ENCODE measurements at places on chromosomes 11 and 22.
A peak's percentile ranks its signal among the peaks of the same experiment; 100 is the strongest.

GRCh38 chr11:25981998-25982397, 349.9 kb upstream of the ANO3 start:
- DNase-seq, result no peak

DNA sequence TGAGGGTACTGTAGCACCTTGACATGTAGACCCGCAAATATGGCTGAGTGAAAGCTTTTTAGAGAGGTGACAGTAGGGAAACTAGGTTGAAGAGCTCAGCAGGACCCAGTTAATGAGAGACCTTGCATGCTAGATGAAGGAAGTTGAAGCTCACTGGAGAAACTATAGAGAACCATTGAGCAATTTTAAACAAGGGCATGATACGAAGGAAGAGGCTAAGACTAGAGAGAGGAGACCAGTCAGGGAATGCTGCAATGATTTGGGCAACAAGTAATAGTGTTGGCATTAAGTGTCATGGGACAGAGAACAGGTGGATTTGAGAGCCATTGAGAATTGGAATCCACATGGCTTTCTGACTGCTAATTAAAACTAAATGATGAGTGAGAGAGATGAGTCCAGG, 4.1 kb downstream of the OLFML1 start:
- DNase-seq, result no peak

GRCh38 chr22:20064140-20064480, 15.9 kb upstream of the DGCR8 start:
- DNase-seq, result no peak

DNA sequence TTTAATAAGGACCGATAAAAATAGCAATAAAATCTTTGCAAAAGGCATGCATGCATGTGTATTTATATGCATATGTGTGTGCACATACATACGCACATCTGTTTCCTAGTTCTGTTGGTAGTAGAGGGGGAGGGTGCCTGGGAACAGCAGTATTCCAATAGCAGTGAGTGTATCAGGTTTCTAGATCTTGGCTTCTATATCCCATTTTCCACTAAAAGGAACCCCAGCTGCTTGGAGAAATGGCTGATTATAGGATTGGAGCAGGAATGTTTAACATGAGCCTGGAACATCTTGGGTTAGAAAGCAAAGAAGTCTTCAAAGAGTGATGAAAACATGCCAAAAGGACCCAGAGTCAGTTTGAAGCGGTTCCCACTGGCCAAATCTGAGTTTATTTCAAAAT, 21.0 kb downstream of the TNRC6B start:
- no peak for DNase-seq

DNA sequence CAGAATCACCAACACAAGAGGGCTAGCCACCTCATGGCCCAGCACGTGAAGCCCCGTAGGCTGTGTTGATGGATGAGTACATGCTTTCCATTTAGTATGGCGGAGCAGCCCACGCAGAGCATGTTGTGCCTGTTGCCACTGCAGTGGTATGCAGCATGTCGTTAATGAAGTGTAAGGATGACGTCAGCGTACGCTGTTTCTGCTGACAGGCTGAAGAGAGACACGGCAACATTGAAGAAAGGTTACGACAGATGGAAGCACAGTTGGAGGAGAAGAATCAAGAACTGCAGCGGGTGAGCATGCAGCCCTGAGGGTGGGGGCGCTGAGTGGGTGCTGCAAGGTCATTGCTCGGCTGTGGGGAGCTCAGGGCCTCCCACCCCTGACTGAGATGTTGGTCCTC, 62.8 kb downstream of the PPFIA1 start:
- DNase-seq, result no peak

DNA sequence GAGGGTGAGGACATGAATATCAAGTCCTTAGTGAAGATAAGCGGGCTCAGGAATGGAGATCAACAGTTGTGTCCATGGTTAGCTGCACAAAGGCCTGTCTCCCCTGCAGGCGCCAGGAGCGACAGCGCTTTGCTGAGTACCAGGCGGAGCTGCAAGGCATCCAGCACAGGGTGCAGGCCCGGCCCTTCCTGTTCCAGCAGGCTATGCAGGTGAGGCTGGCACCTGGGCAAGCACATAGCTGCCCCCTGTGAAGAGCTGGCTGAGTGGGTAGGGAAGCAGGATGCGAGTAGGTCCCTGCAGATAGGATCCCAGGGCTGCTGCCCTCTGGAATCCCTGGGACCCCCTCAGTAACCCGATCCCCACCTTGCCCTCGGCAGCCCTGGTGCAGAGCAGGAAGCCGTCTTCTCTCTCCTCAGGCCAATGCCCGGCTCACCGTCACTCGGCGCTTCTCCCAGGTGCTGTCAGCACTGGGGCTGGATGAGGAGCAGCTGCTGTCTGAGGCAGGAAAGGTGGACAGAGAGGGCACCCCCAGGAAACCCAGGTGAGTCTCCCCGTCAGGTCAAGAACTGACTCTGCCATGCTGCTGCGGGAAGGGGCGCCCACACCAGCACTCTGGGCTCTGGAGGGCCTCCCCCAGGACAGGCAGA, 2.6 kb upstream of the SART1 start:
- no peak for DNase-seq

DNA sequence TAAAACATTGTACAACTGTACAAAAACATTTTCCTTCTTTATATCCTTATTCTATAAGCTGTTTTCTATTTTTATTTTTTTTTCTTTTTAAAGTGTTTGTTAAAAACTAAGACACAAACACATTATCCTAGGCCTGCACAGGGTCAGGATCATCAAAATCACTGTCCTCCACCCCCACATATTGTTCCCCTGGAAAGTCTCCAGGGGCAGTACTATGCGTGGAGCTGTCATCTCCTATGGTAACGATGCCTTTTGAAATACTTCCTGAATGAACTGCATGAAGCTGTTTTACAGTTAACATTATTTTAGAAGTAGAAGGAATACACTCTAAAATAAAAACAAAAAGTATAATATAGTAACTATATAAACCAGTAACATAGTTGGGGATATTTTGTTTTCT, 67.2 kb downstream of the ZC3H12C start:
- DNase-seq, result no peak

- DNase-seq, result no peak
These were observed 127.6 kb upstream of the C11orf58 start for GRCh38 chr11:16610738-16611388.

DNA sequence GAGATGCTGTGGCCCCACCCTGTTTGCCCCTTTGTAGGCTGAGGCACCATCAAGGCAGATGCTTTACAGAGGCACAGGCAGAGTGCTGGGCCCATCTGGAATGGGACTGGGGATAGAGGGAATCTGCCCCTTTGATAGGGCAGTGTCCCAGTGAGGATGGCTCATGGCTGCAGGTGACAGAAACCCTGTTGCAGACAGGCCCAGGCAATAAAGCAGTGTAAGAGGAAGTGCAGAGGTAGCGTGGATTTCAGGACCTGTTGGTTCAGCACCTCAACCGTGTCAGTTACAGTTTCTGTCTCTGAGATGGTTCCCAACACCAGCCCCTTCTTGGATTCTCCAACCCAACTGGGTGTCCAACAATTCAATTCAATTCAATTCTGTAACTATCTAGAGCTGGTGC, 25.1 kb downstream of the PRDM11 start:
- DNase-seq, result no peak

- no peak for DNase-seq
These were observed 576 bp upstream of the SC5D start for GRCh38 chr11:121291896-121292494.

GRCh38 chr22:30005213-30005857, 74.9 kb upstream of the HORMAD2 start:
- peak; percentile 64 for DNase-seq

DNA sequence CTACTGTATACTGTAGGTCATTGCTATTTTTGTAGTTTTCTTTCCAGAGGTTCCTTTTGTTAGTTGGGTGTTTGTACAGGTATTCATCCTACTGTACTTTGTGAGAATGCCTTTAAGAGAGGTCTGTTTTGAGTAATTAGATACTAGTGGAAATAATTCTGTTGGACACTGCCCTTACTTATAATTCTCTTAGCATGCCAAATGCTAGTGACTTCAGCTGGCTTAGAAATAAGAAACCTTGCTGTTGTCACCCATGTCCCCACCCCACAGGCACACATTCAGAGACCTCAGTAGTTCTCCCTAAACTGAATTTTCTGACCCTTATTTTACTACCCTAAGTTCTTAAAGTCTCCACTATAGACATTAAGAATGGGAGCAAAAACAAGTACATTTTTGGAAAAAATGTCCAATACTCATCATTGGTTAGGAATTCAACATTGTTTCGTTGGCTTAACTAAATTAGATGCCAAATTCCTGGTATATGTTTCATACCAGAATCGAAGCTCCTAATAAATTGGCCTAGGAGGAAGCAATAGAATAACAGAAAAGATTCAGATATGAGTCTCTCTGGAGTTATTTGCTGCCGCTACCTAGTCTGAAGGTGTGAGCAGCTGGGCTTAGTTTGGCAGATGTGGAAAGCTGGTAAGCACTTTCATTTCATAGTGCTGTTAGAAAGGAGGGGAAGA, 28.4 kb downstream of the ZNF143 start:
- DNase-seq, result no peak

DNA sequence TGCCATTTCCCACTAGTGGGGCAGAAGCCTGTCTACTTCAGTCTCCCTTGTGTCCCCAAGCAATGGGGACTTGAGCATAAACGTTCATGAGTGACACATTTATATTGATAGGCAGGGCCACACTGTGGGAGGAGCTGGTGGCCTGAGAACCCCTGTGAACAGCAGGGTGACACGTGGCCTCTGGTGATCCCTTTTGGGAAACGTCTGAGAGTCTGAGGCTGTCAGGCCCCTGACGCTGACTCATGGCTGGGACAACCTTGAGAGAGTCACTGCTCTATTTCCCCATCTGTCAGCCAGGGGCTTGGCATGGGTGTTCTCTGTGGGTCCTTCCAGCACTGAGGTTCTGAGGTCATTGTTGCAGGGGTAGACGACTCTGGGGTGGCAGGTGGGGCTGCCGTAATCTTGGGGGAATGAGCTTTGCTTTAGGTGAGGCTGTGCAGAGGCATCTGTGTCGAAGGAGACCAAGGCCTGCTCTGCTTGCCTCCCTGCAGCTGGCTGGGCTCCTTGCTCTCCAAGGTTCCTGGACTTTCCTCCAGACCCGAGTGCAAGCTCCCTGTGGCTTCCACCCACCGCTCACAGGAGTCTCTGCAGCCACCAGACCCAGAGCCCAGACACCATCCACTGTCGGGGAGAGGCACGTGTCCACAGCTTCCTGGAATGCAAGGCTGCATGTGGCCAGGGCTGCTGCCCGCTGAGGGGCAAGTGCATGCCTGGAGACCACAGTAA, 54.7 kb downstream of the SMIM38 start:
- DNase-seq, result no peak

DNA sequence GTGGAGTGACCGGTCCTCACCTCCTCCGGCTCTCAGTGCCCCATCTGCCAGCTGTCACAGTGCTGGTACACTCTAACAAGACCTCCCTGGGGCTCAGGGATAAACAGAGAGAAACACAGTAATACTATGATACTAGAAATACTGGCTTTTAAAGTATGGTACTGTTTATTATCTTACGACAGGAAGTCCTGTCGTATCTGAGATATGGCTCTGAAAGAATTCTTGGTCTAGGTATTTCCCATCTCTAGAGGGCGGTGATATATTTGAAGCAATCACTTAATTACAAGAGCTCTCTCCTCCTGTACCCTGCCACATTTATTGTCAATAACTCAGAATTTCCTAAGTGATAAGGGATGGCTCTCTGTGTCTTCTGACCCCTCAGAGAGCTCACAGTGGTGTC, 119.1 kb downstream of the RRM1 start:
- no peak for DNase-seq

- peak; percentile 93 for DNase-seq
These were observed at the start of gene NDUFS8 for GRCh38 chr11:68030318-68031143. Gene NDUFS8, plus strand, starts transcription at chr11:68030681. Its CDS starts 1,471 bp downstream, at chr11:68032152.

DNA sequence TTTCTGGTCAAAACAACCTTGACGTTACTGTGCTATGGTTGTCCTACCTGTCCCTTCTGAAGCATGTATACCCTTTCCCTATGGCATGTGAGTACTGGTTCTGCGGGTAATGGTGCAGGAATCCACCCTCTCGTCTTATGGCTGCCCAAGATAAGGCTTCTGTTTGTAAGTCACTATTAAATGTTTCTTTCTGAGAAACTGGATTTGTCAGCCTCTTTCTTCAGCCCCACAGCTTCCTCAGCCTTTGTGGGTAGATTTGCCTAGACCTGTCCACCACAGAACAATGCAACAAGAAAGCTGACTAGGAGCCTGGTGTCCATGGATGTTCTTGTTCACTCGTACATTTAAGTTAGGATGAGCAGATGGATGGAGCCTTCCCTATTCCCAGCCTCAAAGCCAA, 14.4 kb downstream of the MMP7 start:
- no peak for DNase-seq

GRCh38 chr11:118859973-118860372, 23.7 kb upstream of the CXCR5 start:
- DNase-seq, result no peak

DNA sequence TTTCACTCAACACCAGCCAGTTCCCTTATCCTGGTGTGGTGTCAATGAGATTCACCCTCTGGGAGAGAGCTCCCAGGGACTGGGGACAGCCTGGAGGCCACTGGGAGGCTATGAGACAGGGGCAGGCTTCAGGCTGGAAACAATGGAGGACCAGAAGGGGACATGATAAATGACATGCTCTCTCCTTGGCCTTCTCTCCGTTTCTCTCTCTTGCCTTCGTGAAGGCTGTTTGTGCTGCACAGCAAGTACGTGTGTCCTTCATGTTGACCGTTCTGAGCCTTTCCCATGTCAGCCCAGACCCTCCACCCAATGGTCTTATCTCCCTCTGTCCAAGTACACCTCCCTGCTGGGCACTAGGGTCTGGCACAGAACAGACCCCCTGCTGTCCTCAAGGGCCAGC, 1.6 kb upstream of the LZTR1 start:
- DNase-seq, result no peak

- DNase-seq, result no peak
These were observed 6.5 kb upstream of the CSTPP1 start for GRCh38 chr11:46930089-46930488.

DNA sequence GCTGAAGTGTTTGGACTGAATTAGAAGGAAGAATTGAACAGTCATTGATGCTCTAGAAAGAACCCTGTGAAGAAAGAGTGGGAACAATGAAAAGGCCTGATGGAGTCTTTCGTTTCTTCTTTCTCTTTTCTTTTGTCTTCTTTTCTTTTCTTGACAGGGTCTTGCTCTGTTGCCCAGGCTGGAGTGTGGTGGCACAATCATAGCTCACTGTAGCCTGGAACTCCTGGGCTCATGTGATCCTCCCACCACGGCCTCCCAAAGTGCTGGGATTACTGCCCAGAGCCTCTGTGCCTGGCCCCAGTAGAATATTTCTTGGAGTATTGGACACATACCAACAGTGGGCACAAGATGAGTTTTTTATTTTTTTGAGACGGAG, 1.1 kb downstream of the FEN1 start:
- no peak for DNase-seq

GRCh38 chr11:19218786-19219460, 17.1 kb upstream of the CSRP3 start:
- DNase-seq, result no peak

GRCh38 chr22:46536537-46537224, 739 bp downstream of the CELSR1 start:
- DNase-seq, result no peak
